ENCODE measurements at places on chromosomes 6 and 20.

DNA sequence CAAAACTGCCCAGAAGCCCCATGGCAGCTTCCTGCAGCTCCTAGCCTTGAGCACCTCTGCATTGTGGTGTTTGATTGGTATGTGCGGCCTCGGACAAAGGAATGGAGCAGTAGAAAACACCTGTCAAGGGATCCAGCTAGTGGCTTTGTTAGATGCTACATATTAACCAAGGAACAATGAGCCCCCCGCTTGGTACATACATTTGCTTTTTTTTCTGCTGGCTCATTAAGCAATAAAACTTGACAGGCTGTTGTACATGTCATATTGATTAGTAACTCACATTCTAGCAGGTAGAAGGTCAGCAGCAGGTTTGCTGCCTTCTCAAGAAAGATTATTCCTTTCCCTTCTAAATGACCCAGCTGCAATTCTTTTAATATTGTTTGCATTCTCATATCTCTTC lies 937 bp downstream of the SPACA1 start:
- DNase-seq: no peak

DNA sequence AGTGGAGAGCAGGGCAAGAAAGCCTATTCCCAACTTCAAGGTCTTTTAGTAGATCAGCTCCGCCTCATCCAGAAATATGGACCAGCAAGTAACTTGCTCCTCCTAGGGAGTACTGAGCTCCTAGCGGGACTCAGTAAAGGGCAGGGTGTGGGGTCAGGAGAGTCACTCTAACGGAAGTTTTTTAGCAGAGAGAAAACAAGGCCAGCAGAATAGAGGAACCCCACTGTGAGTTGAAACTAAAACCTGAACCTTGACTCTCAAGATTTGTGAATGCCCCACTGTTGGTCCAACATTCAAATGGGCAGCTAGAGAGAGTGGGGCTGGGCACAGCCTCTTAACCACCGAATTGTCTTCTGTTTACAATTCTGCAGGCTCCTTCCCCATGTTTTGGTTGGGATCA lies 244.8 kb downstream of the FARS2 start:
- no peak for DNase-seq

DNA sequence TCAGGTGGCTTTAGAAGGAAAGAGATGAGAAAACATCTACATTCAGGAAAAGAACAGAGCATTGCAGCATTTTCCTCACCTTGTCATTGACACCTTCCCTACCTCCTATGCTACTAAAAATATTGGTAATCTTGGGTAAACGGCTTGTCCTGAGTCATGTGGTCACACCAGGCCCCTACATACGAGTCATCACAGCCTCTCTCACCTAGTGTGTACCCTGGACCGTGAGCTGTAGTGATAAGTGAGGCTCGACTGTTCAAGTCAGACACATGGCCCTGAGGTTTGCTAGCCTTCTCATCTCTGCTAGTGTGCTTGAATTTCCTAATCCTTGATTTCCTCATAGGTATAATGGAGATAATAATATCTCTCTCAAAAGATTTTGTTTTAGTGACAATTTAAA lies 29.6 kb upstream of the TMEM244 start:
- no peak for DNase-seq

DNA sequence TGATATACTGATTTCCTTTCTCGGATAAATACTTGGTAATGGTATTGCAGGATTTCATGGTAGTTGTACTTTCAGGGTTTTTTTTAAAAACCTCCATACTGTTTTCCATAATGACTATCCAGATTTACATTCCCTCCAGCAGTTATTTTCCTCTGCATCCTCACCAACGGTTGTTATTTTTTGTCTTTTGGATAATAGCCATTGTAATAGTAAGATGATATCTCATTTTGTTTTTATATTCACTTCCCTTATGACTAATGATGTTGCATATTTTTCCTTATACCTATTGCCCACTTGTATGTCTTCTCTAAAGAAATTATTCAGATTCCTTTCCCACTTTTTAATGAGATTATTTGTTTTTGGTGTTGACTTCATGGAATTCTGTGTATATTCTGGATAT lies 231.0 kb downstream of the MEI4 start:
- DNase-seq: no peak

GRCh38 chr20:62354031-62354808 lies 12.9 kb downstream of the LAMA5 start:
- no peak for DNase-seq

- DNase-seq: no peak
Measured at GRCh38 chr6:51800603-51801002, 286.8 kb downstream of the PKHD1 start.
